Ecto neural progenitor cell (in vitro differentiated cells): ENCODE measurements at places on chromosomes 6 and 20.
A peak's percentile ranks its signal among the peaks of the same experiment; 100 is the strongest.

DNA sequence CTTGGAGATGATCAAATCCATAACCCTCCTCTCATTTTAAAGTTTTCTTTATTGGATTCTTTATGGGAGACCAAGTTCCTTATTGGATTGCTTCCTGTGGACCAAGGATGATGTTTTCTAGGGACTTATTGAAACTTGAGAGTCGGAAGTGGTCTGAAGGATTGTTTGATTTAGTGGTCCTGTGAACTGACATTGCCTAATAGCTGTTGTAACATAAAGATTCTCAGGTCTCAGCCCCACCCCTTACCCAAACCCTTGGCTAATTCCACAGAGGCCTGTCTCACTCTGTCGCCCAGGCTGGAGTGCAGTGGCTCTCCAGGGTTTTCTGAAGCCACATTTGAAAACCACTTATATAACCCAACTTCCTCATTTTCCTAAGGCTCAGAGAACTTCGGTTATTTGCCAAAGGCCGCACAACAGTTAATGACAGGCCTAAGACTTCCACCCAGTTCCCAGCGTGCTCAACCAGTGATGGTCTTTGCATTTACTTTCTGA lies 77.0 kb downstream of the ATXN1 start:
- DNase-seq, result no peak

- no peak for DNase-seq
Observed at GRCh38 chr6:141521440-141521839, 611.3 kb upstream of the GJE1 start.

DNA sequence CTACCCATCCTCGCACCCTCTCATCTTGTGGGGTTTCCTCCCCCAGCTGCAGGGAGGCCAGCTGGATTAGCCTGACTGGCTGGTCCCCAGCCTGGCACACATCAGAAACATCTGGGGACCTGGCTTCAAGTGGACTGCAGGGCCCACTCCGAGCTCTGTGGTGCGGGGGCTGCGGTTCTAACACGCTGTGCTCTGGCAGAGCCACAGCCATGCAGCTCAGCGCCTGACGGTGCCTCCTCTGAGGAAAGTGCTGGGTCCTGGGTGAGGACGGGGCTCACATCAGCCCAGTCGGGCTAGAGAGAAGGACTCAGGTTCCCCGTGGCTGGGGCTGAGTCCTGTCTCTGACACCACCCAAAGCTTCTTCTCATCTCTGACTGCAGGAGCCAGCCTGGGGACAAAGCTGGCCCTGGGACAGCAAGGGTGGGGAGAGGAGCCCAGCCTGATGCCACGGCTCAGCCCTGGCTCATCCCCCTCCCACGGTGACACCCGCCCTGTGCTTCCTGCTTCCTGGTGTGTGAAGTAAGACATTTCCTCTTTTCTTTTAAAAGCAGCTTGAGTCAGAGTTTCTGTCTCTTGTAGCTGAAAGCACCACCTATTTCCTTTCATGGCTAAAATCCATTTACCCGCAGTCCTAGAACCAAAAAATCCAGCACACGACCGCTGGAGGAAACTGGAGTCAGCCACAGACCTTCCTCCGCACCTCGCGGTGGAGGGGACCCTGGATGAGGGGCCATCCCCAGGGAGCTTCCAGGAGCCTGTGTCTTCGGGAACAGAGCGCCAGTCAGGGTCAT lies 127.4 kb upstream of the AFDN start:
- DNase-seq, result no peak

DNA sequence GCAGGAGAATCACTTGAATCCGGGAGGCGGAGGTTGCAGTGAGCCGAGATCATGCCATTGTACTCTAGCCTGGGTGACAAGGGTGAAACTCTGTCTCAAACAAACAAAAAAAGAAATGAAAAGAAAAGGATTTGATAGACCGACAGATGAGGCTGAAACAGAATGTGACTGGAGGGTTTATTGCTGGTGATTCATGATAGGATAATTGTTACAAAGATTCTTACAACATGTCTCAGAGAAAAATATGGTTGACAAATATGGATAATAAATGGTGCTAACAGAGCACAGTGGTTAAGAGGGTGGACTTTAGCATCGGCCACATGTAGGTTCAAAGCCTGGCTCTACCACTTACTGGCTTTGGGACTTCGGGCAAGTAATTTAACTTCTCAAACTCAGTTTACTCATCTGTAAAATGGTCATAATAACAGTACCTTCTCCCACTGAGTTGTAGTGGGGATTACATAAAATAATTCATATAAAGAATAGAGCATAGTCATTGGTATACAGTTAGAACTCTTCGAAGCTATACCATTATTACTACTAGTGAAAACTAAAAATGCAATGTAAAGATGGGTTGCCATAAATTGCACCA lies 131.9 kb downstream of the MAP3K7 start:
- no peak for DNase-seq

GRCh38 chr6:36955671-36956445 lies 1.3 kb downstream of the PI16 start:
- no peak for DNase-seq

DNA sequence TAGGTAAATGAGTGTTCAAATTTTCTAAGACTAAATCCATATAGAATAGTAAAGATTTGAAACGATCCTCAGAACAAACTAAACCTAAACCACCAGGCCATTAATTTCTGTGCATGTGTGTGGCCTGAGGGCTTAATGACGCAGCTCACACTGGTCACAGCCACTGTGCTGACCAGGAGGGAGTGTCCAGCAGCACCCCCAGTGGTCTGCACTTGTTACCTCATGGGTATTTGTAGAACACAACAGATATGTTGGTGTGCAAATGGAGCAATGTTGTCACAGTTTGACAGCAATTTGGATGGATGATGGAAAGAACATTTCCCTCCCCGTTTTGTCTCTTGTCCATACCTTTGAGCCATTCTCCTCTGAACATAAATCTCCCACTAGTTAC lies 122.4 kb upstream of the EXOC2 start:
- DNase-seq, result peak; percentile 49

DNA sequence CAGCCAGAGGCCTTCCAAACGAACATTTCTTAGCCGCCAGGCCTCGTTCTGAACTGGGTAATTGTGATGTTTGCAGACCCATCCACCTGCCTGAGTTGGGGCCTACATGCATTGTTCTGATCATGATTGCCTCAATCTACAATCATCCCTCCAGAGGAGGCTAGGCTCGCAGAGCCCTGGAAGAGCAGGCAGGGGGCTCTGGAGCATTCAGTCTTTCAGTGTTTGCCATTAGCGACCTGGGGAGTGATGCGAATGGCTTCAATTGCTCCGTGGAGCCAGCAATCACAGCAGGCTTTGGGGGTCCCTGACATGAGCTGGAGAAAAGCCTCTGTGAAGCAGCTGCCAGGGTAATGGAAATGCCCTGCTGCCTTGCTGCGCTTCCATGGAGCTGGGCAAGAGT lies 22.0 kb downstream of the SNAP25 start:
- no peak for DNase-seq

DNA sequence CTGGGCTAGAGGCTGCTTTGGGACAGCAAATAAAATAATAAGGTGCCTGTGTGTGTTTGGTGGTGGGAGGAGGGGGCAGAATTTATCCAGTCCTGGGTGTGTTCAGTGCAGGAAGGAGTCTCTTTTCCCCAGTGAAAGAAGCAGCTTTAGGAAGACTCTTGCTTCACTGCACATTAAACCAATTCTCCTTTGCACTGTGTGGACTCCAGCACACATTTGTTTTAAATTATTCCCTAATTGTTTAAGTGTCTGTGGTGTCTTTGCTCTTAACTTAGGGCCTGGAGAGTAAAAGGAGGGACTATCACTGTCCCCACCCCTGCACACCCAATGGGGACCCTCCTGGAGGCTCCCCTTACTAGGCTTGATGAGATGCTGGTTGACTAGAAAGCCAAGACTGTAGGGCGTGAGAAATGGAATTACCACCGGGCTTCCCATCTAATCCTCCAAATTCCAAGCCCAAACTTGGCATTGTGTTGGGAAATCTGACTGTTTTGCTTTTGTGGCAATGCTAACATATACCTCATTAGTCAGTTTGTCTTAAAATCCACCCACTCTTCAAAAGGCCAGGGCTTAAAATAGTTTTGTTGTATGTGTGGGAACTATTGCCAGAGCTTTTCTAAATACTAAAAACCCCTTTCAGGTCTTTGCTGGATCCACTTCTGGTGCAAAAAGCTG lies 13.5 kb upstream of the DAAM2 start:
- DNase-seq, result no peak

- no peak for DNase-seq
Observed at GRCh38 chr6:25026723-25027122, 91.0 kb upstream of the RIPOR2 start.

DNA sequence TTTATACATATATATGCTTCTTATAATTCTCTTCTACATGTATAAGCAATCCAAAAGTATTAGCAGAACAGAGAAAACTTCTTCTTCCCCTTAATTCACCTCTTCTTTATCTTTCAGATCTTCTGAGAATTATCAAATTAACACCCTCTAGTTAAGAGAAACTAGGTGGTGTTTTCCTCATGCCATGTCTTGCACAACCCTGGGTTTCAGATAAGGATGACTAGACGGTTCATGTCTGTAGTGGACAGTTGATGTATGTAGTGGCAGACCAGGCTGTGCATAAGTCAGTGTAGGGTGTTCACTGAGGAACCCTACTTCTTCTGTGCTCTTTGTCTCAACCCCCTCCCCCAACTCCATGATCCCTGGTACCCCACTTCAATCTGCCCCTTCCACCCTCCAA lies 187.3 kb downstream of the SAMD5 start:
- no peak for DNase-seq

- no peak for DNase-seq
Observed at GRCh38 chr6:69090132-69090531, 455.1 kb downstream of the ADGRB3 start.

DNA sequence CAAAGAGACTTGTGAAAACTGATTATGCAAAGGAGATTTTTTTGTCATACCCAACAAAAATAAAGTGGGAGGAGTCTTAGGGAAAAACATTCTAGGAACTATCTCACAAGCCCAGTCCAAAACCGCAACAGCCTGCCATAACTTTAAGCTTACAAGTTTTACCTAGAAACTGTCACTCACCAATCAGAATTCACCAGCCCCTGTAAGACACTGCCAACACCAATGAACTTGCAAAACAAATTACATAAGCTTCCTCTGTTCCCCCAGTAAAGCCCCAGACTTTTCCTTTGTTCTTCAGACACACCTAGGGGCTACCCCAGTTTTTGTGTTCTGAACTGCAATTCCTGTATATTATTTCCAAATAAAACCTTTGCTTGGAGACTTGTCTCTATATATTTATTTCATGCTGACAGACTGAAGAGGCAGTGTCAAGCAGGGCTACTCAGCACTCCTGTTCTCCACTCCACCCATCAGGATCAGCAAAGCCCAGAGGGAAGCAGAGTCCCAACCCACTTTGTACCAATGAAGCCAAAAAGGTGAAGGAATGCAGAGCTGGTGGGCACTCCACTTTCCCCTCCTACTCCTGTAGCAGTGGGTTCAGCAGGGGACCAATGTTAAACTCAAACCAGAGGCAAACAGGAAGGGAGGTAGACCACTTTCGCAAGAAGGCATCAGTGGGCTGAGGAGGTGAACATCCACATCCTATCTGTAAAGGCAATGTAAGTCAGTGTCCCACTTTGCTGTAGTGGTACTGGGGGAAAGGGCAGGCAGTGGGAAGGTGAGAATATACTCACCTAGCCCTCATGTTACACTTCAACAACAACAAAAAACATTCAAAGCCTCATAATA lies 142.5 kb upstream of the RUNX2 start:
- no peak for DNase-seq

DNA sequence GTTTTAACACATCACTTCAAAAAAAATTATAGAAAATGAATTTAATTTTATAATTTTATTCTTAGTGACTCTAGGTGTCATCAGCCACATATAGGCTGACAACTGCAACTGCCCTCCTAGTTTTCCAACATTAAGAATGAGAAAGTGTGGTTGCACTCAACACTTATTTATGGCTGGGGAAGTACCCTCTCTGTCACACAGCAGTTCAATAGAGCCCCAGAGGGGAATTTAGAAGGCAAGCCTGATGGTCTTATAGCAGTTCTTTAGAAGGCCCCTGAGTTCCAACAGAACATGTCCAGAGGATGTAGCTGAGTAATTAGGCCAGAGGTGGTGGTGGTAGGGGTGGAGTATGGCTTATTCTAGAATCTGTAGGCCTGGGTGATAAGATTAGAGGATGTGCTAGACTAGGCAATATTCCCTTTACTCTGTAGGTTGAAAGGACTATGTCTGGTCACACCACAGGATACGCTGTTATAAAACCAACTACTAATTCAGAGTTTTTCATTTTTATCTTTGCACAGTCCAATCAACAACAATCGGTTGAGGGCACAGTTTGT lies 226.5 kb upstream of the CITED2 start:
- DNase-seq, result no peak

- DNase-seq, result peak; percentile 29
Observed at GRCh38 chr20:58722877-58723627, 30.5 kb downstream of the NPEPL1 start.

DNA sequence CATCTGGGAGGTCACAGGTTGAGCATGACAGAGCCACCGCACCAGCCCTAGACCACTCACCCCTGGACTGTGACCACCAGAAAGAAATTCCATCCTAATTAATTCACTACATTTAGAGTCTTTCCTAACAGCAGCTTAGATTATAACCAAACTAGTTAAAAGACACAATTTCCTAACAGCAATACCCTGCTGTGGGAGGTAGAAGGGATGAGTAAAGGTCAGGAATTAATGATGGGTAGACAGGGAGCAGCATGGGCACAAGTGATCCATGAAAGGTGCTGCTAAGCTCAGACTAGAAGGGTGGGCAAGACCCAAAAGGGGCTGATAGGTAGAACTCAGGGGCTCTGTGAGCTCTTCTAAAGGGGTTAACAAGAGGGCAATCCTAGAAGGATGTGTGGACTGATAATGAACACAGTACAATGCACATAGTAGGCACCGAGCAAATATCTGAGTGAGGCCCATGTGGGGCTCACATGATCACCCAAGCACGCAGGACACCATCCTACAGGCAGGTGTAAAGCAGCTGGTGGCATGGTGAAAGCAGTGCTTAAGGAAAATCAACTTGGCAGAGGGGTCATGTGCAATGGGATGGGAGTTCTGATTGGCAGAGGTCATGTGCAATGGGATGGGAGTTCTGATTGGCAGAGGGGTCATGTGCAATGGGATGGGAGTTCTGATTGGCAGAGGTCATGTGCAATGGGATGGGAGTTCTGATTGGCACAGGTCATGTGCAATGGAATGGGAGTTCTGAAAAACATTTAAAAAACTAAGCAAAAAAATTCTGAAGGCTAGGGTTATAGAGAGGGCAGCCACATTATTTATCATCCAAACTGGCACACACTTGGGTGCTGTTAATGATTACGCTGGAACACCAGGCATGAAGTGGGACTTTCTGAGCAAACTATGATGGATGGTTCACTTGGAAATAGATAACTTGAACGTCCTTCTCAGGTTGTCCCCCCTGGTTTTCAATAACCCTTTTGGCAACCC lies 188.2 kb upstream of the FOXQ1 start:
- no peak for DNase-seq
